ENCODE measurements at places on chromosomes 7 and 10.

DNA sequence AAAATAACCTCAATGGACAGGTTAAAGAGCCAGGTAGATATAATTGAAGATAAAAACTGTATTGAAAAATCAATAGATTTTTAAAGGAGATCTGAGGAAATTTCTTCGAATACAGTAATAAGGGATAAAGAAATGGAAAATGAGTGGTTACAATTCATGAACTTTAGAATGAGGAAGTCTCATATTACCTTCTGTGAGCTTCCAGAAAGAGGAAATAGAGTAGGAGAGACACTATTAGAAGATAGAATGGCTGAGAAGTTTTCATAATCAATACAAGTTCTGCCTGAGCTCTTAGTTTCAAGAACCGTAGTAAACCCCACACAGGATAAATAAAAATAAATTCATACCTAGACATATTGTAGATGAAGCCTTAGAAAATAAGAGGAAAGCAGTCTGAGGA, 11.5 kb downstream of the SDK1 start:
- DNase-seq, result no peak

GRCh38 chr10:1267568-1267967, 211.4 kb downstream of the WDR37 start:
- DNase-seq, result no peak

- no peak for DNase-seq
These were observed 295.4 kb upstream of the FZD8 start for GRCh38 chr10:35937546-35937945.

DNA sequence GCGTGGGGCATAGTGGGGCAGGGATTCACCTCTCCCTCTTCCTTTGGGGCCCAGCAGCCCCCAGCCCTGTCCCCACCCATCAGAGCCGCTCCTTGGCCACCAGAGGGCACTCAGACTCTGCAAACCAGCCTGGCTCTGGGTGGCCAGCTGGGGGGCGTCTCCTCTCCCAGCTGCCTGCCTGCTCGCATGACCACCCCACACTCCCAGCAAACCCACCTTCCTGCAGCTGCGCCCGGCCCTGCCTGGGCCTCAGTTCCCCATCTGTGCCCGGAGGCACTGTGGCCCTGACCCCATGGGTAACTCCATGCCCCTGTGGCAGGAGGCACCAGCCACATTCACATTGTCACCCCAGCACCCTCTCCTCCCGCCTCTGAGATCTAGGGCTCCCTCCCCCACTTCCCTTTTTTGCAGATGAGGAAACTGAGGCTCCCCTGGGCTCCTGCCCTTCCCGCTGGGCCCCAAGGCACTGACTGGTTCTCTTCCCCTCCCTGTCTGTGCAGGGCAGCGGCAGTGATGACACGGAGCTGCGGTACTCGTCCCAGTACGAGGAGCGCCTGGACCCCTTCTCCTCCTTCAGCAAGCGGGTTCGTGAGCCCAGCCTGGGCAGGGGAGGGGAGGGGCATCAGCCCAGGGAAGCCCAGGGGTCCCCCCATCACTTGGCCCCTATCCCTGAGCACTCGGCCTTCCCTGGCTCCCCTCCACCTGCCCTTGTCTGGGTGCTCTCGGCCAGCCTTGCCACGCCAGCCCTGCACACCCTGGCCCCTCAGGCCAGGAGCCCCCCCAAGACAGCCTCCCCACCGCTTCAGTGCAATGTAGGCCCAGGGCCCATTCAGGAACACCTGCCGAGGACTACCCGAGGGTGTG, 6.9 kb upstream of the SH2B2 start:
- peak; percentile 83 for DNase-seq

DNA sequence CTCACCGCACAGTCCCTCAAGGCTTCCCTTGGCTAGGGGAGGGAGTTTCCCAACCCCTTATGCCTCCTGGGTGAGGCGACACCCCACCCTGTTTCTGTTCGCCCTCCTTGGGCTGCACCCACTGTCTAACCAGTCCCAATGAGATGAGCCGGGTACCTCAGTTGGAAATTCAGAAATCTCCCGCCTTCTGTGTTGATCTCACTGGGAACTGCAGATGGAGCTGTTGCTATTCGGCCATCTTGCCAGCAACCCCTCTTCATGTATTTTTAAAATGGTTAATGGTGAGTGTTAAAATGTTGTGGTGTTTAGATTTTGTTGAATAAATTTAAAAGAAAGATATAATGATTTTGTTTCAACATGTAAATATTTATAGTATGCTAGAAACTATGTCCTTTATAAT, 22.0 kb downstream of the UMAD1 start:
- DNase-seq, result no peak

- no peak for DNase-seq
These were observed 69.5 kb downstream of the LMBR1 start for GRCh38 chr7:156823435-156823834.

DNA sequence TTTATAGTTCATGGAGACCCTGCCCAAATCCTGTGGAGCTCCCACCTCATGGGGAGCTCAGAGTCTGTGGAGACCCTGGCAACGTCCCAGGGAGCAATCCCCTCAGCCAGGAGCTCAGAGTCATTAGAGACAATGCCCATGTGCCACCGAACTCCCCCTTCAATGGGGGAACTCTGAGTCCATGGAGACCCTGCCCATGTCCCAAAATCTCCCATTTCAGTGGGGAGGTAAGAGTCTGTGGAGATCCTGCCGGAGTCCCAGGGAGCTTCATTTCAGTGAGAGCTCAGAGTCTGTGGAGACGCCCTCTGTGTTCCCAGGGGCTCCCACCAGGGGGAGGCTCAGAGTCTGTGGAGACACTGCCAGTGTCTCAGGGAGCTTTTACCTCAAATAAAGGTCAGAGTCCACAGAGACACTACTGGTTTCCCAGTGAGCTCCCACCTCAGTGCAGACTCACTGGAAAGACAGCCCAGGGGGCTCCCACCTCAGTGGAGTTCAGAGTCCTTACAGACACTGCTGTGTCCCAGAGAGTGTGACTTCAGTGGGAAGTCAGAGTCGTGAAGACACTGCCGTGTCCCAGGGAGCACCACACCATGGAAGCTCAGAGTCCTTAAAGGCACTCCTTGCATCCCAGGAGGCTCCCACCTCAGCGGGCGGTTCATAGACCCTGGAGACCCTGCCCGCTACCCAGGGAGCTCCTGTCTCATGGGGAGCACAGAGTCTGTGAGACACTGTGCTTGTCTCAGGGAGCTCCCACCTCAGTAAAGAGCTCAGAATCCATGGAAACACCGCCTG, 5.0 kb downstream of the MYO1G start:
- no peak for DNase-seq

DNA sequence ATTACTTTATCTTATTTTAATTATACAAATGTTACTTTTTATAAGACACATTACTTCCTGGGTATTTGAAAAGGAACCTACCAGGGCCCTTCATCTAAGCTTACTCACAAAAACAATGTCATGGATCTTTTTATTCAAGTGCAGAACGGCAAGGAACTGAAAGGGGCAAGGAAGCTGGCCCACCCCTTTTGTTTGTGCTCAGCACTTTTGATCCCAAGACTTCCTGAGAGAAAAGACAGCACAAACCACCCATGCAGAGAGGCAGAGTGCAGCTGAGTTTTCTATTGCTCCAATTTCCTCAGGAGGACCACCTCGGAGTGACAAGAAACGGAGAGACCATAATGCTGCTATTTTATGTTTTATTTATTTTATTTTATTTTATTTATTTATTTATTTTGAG, 232.0 kb upstream of the NRP1 start:
- DNase-seq, result no peak

GRCh38 chr7:157004521-157005455, 5.7 kb downstream of the MNX1 start:
- no peak for DNase-seq

- no peak for DNase-seq
These were observed 22.5 kb downstream of the CTBP2 start for GRCh38 chr10:125137601-125138438.

- DNase-seq, result no peak
These were observed 68.7 kb downstream of the PRKCQ start for GRCh38 chr10:6511347-6511746.

GRCh38 chr7:108711611-108712010, 141.9 kb downstream of the DNAJB9 start:
- DNase-seq, result no peak

GRCh38 chr10:112952282-112953173, 2.5 kb downstream of the TCF7L2 start:
- DNase-seq, result peak; percentile 28

- DNase-seq, result no peak
These were observed 8.5 kb upstream of the ZNF22 start for GRCh38 chr10:44992070-44992731.

- no peak for DNase-seq
These were observed 33.6 kb upstream of the SLC26A4 start for GRCh38 chr7:107627002-107627401.

DNA sequence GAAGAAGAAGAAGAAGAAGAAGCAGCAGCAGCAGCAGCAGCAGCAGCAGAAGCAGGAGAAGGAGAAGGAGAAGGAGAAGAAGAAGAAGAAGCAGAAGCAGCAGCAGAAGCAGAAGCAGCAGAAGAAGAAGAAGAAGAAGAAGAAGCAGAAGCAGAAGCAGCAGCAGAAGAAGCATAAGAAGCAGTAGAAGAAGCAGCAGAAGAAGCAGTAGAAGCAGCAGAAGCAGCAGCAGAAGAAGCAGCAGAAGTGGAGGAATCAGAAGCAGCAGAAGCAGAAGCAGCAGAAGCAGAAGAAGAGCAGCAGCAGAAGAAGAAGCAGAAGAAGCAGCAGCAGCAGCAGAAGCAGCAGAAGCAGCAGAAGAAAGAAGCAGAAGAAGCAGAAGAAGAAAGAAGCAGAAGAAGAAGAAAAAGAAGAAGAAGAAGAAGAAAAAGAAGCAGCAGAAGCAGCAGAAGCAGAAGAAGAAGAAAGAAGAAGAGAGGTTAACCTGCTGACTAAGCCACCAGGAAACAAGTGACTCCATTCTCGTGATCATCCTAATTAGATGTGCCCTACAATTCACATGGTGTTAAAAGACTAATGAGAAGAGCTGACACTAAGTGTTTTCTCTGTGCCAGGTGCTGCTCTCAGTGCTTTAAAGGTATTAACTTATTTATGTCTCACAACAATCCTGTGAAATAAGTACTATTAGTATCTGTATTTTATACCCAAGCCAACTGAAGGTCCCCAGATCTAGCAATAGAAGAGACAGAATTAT, 11.6 kb downstream of the CDNF start:
- no peak for DNase-seq

DNA sequence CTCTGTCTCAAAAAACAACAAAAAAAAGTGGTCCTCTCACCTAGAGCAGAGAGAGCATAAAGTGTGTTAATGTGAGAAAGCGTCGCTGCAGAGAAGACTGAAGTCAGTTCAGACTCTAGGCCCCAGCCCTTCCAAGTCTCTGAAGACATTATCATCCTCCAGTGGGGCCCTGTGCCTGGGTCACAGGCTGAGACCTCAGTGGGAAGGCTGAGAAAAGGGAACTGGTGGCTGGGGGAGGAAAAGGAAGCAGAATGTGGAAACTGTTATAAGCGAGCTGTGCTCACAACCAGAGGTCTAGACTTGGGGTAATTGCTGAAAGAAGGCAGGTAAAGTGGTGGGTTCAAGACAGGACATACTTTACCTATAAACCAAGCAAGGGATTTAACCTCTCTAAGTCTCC, 4.9 kb upstream of the RRP12 start:
- no peak for DNase-seq

- no peak for DNase-seq
These were observed 108.7 kb downstream of the NRBF2 start for GRCh38 chr10:63241841-63242281.

DNA sequence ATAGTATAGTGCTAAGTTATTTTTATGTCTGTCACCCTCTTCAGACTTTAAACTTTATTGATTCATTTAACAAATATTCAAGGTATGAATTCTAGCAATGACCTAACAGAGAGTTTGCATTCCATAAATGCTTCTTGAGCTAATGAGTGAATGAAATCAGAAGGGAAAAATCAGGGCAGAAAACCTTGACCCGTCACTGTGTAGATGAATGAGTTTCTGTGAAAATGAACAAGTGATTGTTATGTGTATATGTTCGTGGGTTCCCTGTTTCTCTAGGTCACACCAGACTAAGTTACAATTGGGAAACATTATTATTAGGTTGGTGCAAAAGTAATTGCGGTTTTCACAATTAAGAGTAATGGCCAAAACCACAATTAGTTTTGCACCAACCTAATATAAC, 30.1 kb downstream of the APBB1IP start:
- DNase-seq, result no peak

- DNase-seq, result no peak
These were observed 59.9 kb upstream of the FGFR2 start for GRCh38 chr10:121658111-121658510.

GRCh38 chr7:22854158-22855048, 31.8 kb upstream of the TOMM7 start:
- DNase-seq, result peak; percentile 86

DNA sequence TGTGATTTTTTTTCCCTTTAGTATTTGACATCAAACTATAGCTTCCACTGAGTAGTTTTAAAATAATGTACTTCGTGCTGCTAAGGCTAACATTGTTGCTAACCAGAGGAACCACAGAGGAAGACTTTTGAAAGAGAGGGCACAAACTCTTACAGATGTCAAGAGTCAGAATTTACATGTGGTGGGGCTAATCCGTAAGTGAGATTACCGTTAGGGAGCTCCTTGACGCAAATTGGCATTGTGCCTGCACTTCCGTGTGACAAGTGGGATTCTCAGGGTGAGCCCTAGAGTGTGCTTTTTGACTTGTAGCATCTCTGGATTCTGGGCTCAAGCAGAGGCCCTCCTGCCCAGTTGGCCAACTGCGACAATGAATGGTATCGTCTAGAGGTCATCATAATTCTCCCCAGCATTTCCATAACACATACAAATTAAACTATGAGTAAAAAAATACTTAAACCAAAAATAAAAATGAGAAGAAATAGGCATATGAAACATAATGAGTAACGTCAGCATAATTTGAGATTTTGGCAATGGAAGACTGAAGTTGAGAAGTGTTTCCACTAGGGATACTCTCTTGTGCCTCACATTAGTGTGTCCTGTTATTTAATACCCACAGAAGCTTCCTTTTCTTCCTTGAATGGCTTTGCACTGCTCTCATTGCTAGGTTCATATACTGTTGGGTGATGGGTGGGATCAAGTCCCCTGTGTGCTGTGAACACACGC, 164.0 kb downstream of the SDK1 start:
- no peak for DNase-seq

DNA sequence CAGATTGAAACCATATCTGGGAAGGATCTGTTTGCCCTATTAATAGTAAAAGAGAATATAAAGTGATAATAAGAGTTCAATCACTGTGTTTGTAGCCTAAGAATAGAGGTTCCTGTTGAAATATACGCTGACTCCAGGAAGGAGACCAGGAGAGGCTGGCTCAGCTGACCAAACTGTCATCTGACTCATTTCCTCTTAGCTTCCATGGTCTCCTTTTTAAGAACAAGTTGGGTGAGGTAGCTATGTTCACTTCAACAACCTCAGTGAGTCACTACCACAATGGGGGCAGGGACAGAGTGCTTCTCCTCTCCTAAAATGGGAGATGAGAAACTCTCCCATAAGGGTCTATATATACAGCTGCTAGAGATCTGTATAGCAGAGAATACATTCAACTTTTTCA, 543.3 kb downstream of the CALN1 start:
- DNase-seq, result no peak

- no peak for DNase-seq
These were observed 170.1 kb downstream of the ADRA2A start for GRCh38 chr10:111246814-111247452.

- no peak for DNase-seq
These were observed 1.5 kb downstream of the BZW2 start for GRCh38 chr7:16647435-16647960.
